ENCODE measurements at places on chromosomes 7 and 10.

- no peak for DNase-seq
Measured at GRCh38 chr7:130970696-130971095, 236.7 kb upstream of the KLF14 start.

GRCh38 chr10:102613286-102613685 is 31.0 kb upstream of the TRIM8 start:
- no peak for DNase-seq

GRCh38 chr7:28243861-28244260 is 63.3 kb upstream of the JAZF1 start:
- no peak for DNase-seq

GRCh38 chr10:117552156-117552631 is 9.6 kb downstream of the EMX2 start:
- DNase-seq, result peak; percentile 78

DNA sequence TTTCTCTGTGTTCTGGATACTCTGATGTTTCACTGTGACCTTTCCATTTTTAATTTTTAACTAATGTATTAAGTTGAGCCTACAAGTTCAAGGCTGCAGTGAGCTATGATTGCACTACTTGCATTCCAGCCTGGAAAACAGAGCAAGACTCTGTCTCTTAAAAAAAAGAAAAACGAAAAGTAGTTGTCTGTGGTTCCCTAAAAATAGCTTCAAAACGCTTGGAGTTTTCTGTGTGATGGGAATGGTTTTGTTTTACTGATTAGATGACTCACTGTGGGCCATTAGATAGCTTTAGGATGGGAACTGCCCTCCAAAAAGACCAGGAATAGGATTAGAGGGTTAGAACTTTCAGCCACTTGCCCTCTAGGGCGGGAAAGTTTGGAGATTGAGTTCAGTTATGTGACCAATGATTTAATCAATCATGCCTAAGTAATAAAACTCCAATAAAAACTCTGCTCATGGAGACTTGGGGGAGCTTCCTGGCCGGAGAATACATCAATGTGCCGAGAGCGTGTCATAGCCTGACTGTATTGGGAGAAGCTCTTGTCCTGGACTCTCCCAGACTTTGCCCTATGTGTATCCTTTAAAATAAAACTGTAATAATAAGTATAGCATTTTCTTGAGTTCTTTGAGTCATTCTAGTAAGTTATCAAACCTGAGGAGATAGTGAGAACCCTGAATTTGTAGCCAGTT is 147.1 kb downstream of the LYZL1 start:
- DNase-seq, result no peak
